ENCODE measurements at places on chromosomes 5 and 9.

- DNase-seq = no peak
- no peak overlapping the region for H3K27ac ChIP-seq
- H3K36me3 ChIP-seq = no peaks in the 10 kb centered on the region
- no peaks in the 10 kb centered on the region for H3K4me1 ChIP-seq
Observed at GRCh38 chr5:156052656-156053055, 274.3 kb upstream of the SGCD start.

DNA sequence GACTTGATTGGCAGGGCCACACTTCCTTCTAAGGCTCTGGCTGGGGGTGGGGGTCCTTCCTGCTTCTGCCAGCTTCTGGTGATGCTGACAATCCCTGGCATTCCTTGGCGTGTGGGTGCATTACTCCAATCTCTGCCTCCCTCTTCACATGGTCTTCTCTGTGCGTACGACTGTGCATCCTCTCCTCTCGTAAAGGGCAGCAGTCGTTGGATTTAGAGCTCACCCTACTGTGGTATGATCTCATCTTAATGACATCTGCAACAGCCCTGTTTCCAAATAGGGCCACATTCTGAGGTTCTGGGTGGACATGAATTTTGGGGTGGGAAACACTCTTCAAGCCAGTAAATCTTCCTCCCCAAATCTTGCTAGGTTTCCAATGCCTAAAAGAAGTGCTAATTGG lies 36.8 kb downstream of the ROPN1L start:
- no peak overlapping the region for H3K4me3 ChIP-seq
- DNase-seq = no peak
- no peaks in the 10 kb centered on the region for H3K27me3 ChIP-seq
- H3K36me3 ChIP-seq = no peaks in the 10 kb centered on the region
- no peak overlapping the region for H3K27ac ChIP-seq

GRCh38 chr5:142658278-142658677 lies 27.6 kb downstream of the FGF1 start:
- no peaks in the 10 kb centered on the region for H3K36me3 ChIP-seq
- H3K4me1 ChIP-seq = no peaks in the 10 kb centered on the region
- DNase-seq = no peak
- no peak overlapping the region for H3K27ac ChIP-seq

DNA sequence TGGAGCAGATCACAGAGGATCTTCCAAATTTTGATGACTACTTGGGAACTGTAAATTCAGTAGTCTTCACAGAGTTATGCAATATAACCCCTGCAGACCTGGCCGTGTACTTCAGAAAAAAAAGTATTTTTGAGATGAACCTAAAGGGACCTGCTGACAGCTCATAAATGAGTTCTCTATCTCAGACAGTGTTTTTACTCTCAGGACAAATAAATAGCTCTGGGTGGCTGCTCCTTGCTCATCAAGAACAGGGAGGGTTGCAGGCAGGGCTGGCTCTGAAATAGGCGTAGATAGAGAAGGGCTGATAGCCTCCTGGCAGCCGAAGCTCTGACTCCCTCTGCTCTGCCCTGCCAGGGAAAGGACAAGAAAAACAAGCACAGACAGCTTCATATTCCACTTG lies 64.8 kb downstream of the PLAC8L1 start:
- H3K27me3 ChIP-seq = no peaks in the 10 kb centered on the region
- H3K4me3 ChIP-seq = peak overlapping the region; percentile 22

DNA sequence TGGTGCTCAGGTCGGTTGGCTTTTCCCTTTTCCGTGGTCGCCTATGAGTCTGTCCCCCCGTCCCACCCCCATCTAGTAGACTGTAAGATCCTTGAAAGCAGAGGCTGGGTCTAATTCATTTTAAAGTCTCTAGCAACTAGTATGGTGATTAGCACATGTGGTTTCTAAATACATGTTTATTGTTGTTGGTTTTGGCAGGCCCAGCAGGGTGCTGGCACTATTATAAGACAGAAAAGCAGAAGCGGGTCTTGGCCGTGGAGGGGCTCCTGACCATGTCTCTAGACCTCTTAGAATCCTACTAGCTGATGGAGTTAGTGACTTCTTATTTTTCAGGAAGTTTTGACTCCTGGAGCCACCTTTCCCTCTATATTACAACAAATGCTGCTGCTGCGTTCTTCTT lies 61.5 kb upstream of the TNFSF8 start:
- no peak overlapping the region for H3K27ac ChIP-seq
- H3K4me3 ChIP-seq = no peak overlapping the region
- no peaks in the 10 kb centered on the region for H3K36me3 ChIP-seq
- DNase-seq = no peak

- no peaks in the 10 kb centered on the region for H3K27me3 ChIP-seq
- no peaks in the 10 kb centered on the region for H3K4me1 ChIP-seq
- DNase-seq = no peak
- H3K27ac ChIP-seq = no peak overlapping the region
- H3K4me3 ChIP-seq = no peak overlapping the region
- no peaks in the 10 kb centered on the region for H3K36me3 ChIP-seq
Observed at GRCh38 chr5:135135530-135136226, 101.7 kb upstream of the PITX1 start.

DNA sequence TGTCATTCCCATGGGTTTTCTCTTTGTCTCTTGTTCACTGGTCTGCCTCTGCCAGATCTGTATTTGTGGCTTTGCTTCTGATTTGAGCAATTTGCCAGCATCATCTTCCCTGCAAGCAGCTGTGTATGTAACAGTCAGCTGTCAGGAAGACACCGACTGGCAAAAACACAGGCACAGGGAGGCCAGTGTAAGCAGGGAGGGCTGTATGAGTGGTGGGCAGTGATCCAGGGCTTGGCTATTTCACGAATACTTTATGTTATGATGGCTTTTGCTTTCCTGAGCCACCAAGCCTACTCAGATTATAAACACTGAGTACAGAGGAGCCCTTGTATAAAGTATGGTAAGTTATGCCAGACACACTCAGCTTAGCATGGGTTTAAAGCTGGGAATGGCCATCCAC lies 11.6 kb downstream of the BNIP1 start:
- no peaks in the 10 kb centered on the region for H3K4me1 ChIP-seq
- H3K27ac ChIP-seq = no peak overlapping the region
- no peak overlapping the region for H3K4me3 ChIP-seq
- H3K36me3 ChIP-seq = peaks cover 13% of the 10 kb centered on the region
- no peaks in the 10 kb centered on the region for H3K27me3 ChIP-seq

DNA sequence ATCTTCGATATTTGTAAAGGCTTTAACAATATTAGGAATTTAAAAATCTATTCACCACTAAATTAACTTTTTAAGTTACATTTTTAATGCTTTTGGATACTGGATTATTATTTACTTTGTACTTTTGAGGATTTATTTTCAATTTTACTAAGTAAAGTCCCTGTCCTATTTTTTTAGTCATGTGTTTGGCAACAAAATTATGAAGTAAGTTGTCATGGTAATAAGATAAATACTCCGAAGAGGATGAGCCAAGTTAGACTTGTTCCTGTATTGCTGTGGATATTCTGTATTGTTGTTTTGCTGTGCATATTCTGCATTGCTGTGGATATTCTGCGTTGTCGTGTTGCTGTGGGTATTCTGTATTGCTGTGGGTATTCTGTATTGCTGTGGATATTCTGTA lies 210.1 kb downstream of the MTRR start:
- H3K27ac ChIP-seq = no peak overlapping the region
- H3K4me3 ChIP-seq = no peak overlapping the region
- H3K4me1 ChIP-seq = no peaks in the 10 kb centered on the region
- no peaks in the 10 kb centered on the region for H3K36me3 ChIP-seq
- DNase-seq = no peak
- H3K27me3 ChIP-seq = no peaks in the 10 kb centered on the region

DNA sequence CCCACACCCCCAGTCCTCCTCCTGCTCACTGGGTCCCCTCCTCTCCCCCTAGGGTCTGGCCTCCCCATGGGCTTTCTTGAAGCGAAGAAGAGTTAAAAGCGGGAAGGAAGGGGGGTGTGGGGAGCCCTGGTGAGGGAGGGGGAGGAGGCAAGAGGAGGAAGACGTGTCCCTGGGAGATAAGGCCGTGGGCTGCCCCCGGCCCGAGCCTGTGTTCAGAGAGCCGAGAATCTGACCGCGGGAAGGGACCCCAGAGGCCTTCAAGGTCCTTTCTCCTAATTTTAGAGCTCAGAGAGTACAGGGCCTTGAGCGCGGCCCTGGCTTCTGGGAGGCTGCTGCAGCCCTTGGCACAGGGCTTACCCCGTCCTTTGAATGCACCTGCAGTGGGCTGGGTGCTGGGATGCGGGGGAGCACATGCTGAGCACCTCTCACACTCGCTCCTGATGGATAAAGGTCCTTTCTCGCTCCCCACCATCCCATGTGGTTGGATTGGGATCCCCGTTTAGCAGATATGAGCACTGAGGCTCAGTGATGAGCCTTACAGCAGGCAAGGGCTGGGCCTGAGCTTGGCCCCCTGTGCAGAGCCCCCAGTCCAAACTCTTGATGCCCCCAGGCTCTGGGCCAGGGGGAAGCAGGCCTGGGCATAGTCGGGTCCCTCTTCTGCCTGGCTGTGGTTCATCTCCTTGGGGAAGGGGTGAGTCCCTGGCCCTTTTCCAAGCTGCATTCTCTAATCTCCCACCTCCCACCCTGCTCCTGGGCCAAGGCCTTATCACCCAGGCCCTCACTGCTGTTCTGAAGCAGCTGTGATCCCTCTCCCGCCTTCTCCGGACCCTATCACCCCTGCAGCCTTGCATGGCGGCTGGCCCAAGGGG lies 5.9 kb downstream of the GFI1B start:
- H3K4me3 ChIP-seq = no peak overlapping the region
- H3K27ac ChIP-seq = no peak overlapping the region
- no peak for DNase-seq
- H3K4me1 ChIP-seq = no peaks in the 10 kb centered on the region

DNA sequence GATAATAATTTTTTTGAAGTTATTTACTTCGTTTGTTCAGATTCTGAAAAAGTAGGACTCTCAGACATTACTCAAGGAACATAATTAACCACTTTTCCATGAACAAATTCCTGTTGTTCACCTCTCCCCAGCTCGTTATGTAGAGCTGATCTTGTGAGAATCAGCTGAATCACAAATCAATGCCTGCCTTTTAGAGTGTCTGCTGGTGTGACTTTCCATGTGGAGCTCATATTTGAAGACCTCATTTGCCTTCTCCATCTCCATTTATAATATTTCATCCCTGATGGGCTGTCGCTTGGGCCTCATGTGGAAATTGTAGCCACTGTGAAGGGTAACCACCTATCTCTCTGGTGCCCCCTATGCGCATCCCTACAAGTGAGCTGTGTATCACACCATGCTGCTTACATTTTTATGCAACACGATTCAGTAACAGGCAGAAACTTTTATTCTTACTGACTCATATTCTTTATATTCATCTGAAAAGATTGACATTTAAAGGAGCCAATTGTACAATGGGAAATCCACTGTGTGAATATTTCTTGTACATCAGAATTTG lies 111.3 kb downstream of the STK32A start:
- no peaks in the 10 kb centered on the region for H3K27me3 ChIP-seq
- no peaks in the 10 kb centered on the region for H3K36me3 ChIP-seq
- no peaks in the 10 kb centered on the region for H3K4me1 ChIP-seq

DNA sequence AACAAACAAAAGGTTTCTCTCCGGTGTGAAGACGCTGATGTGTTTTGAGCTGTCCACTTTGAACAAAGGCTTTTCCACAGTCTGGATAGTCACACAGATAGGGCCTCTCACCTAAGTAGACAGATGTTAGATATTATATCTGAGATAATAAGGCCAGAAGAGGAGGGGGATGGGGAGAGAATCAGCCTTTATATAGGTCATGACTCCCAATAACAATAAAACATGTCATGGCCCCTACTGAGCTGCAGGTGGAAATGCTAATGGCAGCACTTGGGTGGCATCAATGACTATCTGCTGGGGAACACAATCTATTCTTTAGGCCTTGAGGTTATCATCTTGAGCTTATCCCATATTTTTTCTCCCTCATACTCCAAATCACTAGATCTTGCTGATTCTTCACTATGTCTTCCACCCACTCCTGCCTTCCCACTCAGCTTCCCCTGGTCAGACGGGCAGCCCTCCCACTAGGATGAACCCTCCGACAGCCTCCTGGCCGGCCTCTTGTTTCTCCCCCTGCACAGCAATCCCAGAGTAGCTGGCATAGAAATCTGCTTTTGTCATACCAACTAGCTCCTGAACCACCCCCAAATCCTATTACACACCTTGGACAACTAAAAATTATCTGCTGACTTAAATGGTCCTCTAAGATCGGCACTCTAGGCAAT lies 11.5 kb upstream of the SLC35D2 start:
- H3K27me3 ChIP-seq = no peaks in the 10 kb centered on the region
- H3K27ac ChIP-seq = no peak overlapping the region
- H3K36me3 ChIP-seq = peaks cover 25% of the 10 kb centered on the region
- H3K4me1 ChIP-seq = peaks cover 3% of the 10 kb centered on the region

- H3K27me3 ChIP-seq = no peaks in the 10 kb centered on the region
- H3K27ac ChIP-seq = no peak overlapping the region
- no peak overlapping the region for H3K4me3 ChIP-seq
Observed at GRCh38 chr5:138926688-138927448, 51.7 kb upstream of the LRRTM2 start.

GRCh38 chr5:1882337-1883119 lies at the start of gene IRX4:
Gene IRX4 (minus strand): TSS chr5:1882925. CDS start chr5:1882647, 278 bp downstream.
- peak; percentile 22 for DNase-seq
- H3K27me3 ChIP-seq = peaks cover 91% of the 10 kb centered on the region
- H3K27ac ChIP-seq = peak within 1 kb of the TSS; percentile 12
- peak within 1 kb of the TSS; percentile 15 for H3K4me3 ChIP-seq
- H3K36me3 ChIP-seq = peaks cover 5% of the 10 kb centered on the region

DNA sequence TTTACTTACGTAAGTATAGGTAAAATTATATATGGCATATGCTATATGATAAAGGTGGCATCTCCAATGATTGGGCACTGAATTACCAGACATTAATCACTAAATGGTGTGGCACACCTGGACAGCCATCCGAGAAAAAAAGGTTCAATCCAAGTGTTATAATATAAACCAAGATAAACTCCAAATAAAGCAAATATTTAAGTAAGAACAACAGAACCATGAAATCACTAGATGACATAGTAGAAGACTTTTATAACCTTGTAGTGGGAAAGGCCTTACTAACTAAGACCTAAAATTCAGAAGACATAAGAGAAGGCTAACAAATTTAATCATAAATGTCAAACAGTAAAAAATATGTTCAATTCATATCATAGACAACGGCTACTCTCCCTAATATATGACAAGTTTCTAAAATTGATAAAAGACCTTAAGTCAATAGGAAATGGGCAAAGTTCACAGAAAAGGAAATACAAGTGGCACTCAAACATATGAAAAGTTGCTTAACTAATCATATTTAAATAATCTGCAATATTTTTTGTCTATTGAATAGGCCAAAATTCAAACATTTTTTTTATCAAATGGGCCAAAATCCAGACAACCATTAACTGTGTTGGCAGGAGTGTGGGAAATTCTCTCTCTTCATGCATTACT lies 55.1 kb downstream of the ELOVL7 start:
- H3K4me3 ChIP-seq = no peak overlapping the region
- no peaks in the 10 kb centered on the region for H3K4me1 ChIP-seq
- no peak for DNase-seq
- H3K27me3 ChIP-seq = no peaks in the 10 kb centered on the region
- no peaks in the 10 kb centered on the region for H3K36me3 ChIP-seq

- DNase-seq = no peak
- no peak overlapping the region for H3K4me3 ChIP-seq
- no peaks in the 10 kb centered on the region for H3K4me1 ChIP-seq
- no peaks in the 10 kb centered on the region for H3K36me3 ChIP-seq
- H3K27me3 ChIP-seq = no peaks in the 10 kb centered on the region
Observed at GRCh38 chr9:29775491-29775890, 2202.2 kb upstream of the C9orf72 start.
